ENCODE measurements at places on chromosomes 1 and 21.

DNA sequence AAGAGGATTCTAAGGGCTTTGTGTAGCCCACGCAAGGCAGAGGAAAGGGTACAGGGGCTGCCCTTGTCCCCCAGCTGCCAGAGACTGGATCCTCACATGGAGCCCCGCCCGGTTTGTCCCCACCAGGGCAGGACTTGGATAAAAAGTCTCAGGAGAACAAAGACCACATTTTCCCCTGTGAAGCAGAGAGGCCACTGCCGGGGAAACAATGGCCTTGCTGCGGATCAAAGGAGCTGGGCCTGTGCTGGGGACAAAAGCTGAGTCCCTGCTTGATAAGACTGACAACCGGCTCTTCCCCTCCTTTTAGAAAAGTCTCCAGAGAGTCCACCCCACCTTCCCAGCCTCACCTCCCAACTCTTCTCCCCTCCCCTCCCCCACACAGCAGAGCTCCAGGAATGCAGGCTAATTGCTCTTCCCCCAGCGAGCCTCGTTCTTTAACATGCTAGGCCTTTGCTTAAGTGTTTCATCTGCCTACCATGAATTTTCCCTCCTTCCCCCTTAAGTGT lies 142.4 kb downstream of the PLPP3 start:
- no peak for DNase-seq

DNA sequence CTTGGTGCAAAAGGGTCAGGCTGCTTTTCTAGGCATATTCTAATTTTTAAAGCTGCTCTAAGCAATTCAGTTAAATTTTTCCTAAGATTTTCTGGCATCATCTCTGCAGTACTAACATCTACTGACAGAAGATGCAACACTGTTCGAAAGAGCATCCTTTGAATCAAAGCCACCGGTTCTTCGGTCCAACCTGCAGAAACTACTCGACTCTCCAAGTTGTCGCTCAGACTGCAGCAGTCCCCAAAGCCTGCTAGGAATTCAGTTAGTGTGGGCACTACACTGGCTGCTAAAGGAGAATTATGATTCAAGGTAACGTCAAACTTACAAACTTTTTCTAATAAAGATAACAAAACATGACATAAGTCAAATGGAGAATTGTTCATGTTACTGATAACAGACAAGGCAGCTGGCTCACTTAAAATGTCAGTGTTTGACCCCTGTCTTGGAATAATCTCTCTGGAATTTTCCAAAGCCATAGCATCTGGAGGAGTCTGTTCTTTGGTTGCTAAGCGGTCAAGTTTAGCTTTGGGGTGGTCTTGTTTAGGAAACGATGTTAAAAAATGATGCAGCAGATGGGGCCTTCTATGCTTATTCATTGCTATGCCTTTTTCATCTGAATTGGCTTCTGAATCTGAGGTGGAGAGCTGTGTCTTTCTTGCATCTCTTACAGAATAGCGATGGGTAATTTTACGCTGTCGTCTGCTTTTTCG lies 56.9 kb downstream of the LYST start:
- no peak for DNase-seq

- no peak for DNase-seq
Measured at GRCh38 chr1:184221087-184221486, 165.7 kb upstream of the C1orf21 start.

DNA sequence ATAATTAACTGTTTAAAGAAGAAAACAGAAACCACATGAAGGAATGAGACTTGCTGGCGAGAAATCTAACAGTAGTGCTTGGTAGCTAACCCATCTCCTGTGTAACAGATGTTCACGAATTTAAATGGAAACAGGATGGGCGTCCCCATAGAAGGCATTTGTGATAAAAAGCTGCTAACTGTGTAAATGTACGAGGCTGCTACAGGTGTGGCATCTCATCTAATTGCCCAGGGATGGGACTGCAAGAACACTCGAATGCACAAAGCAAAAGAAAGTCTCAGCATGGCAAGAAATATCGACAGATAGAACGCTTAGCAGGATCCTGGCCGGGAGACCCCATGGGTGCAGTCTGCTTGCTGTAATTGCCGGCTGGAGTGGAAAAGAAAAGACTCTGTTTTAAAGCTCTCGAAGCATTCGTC lies 112.7 kb downstream of the RUNX1 start:
- no peak for DNase-seq

GRCh38 chr1:92599184-92599583 lies 112.5 kb upstream of the GFI1 start:
- DNase-seq = peak; percentile 23

DNA sequence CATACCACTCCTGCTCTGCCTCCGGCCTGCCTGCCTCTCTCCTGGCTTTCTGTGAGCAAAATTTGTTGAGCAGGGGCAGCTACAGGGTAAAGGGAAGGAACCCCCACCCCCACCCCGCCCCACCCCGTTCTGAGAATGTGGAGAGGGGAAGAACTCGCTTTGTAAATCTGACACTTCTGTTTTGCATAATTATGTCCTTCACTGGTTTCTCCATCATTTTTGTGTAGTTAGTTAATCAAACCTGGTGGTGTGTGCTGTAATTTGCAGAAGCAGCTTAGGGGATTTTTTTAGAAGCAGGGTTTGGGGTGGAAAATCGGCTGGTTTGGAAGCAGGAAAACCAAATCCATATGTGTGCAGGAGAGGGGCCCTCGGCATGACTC lies 58.1 kb upstream of the TMEM51 start:
- no peak for DNase-seq

GRCh38 chr1:154521695-154522094 lies 19.5 kb upstream of the SHE start:
- DNase-seq = no peak

GRCh38 chr1:5109633-5110032 lies 455.2 kb downstream of the AJAP1 start:
- no peak for DNase-seq

- DNase-seq = no peak
Measured at GRCh38 chr1:113434874-113435175, 44.5 kb downstream of the MAGI3 start.

DNA sequence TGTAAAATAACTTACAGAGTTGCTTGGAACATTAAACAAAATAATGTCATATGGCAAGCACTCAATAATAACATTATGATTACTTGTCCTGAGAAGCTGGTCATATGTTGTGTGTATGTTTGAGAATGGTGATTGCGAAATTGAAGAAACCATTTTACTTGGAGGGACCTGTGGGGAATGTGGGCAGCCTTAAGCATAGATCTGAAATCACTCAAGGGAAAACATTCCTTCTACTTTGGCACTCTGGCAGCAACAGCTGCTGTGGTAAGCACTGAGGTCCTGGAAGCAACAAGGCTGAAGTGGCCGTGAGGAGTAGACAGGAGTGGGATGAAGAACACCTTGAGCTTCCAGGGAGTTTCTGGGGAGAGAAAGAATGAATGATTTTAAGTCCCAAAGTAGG lies 165.4 kb upstream of the ADAMTS5 start:
- no peak for DNase-seq

DNA sequence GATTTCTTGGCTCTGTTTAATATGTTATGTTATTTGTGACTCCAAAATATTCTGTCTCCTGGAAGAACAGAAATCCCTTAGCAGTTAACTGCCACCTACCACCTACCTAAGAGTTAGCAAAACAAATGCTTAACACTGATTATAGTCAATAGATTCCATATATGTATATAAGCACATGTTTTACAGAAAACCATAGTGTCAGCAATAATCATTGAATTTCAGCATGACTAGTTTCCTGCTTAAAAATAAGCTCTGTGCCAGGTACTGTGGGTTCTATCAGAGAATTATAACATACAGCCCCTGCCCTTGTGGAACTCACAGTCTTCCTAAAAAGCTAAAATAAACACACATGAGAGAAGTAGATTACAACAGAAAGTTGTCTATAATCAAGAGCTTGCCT lies 561.9 kb upstream of the CAMK1G start:
- no peak for DNase-seq

- DNase-seq = peak; percentile 74
Measured at GRCh38 chr1:18681423-18681835, 50.8 kb downstream of the PAX7 start.

GRCh38 chr1:68868606-68869005 lies 371.7 kb upstream of the DEPDC1 start:
- no peak for DNase-seq

DNA sequence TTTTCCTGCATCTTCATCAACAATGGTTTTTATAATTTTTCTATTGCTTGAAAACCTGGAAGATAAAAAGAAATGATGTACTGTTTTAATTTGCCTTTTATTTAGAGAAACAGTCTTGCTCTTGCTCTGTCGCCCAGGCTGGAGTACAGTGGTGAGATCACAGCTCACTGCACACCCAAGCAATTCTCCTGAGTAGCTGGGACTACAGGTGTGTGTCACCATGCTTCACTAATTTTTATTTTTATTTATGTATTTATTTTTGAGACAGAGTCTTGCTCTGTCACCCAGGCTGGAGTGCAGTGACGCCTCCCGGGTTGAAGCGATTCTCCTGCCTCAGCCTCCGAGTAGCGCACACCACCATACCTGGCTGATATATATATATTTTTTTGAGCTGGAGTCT lies 43.0 kb upstream of the RPL11 start:
- no peak for DNase-seq

All from RWPE1 (cell line).